Stimulated activated CD8-positive, alpha-beta memory T cell treated with anti-CD3 and anti-CD28 coated beads, Interleukin-2, amount 100 ng/mL, for 1 hour (primary cell): ENCODE measurements at places on chromosomes 13 and 19.

DNA sequence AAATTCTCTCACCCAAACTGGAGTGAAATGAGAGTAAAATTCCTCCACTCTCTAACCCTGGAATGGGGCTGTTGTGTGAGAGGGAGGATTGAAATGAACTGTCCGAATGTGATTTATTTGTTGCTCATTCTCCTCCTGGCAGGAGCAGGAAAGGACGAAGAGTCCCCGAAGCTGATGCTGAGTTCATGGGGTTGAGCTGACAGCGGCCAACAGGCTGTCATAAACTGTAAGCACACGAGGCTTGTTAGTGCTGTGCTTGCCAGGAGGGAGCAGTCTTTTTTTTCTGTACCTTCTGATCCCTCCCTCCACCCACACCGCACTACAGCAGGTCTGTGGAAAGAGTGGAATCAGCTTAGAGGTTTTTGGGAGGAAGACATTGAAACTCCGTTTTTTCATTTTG lies 33.1 kb upstream of the ZNF331 start:
- DNase-seq: no peak

- no peak for DNase-seq
These were observed 487 bp downstream of the RPS5 start for GRCh38 chr19:58387338-58388174.

DNA sequence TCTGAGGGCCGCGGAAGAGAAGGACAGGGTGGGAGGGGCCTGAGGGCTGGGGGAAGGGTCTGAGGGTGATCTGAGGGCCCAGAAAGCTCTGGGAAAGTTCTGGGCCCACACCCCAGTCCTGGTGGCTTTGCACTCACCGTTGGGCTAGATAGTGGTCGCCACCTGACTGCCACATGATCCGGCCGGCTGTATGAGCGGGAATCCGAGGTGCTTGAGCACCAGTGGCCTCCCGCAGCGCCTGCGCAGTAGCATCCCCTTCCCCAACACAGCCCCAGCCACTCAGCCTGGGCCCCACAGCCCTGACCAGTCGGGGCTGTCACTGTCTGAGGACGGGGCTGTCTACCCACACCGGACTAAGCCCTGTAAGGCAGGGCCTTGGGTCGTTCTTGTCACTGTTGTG lies 15.0 kb downstream of the PRODH2 start:
- DNase-seq: no peak

- no peak for DNase-seq
These were observed 28.2 kb downstream of the VSTM1 start for GRCh38 chr19:54035215-54036178.

- DNase-seq: no peak
These were observed 44.2 kb upstream of the RNF113B start for GRCh38 chr13:98221234-98221633.

- no peak for DNase-seq
These were observed 28.0 kb downstream of the CARS2 start for GRCh38 chr13:110677731-110678545.

DNA sequence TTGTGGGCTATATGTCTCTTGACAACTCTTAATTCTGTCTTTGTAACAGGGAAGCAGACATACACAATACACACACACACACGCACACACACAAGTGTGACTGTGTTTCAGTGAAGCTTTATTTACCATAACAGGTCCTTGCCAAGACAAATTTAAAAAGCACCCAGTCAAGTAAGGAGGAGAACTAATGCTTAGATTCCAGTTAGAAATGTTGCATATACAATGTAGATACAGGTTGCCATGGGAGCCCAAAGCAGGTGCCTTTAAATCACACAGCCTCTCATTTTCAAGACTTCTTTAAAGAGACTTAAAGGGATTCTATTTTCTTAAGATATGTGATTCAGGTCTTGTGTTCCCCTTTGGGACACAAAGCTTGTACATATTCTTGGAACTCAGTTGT lies 1551.9 kb downstream of the EFNB2 start:
- no peak for DNase-seq

- DNase-seq: peak; percentile 12
These were observed 20.8 kb downstream of the NOVA2 start for GRCh38 chr19:45952686-45953505.
